ENCODE measurements at places on chromosomes 2 and 18.

- no peak for DNase-seq
Measured at GRCh38 chr2:49035481-49035880, 118.8 kb downstream of the FSHR start.

- DNase-seq = no peak
Measured at GRCh38 chr2:136297994-136298393, 180.0 kb upstream of the CXCR4 start.

DNA sequence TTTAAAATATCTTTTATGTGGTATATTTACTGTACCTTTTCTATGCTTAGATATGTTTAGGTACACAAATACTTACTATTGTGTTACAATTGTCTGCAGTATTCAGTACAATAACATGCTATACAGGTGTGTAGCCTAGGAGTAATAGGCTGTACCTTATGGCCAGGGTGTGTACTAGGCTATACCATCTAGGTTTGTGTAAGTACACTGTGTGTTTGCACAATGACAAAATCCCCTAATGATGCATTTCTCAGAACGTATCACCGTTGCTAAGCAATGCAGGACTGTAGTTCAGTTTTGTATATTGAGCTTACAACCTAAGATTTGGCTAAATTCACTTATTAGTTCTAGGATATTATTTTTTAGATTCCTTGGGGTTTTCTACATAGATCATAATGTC is 332.3 kb upstream of the HS6ST1 start:
- no peak for DNase-seq

DNA sequence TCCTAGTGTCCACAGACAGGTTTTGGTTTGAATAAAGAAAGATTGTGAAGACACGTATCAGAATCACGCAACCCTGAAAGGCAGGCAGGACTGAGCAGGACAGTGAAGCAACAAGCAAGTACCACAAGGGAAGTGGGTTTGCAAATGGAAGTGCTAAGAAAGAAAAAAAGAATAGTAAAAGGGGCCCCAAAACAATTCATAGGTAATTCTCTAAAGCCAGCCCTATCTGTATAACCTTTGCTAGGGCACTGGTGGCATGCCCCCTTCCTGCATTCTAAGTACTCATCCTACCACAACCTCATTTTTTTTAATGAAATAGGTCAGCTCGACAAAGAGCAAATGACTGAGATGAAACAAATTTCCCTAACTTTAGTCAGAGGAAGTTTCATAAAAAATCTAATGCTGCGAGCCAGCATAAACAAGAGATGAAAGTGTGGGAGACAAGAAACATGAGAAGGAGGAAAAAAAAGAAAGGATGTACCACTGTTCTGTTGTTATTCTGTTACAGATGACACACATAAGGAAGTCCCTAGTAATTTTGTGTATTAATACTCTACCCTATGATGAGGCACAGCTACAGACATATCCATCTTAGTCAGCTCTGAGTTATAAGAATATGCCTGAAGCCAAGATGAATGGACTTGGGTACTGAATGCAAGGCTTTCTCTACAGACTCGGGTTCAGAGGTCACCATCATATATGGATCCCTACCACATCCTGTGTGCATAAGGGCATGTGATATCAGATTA is 32.2 kb downstream of the IKZF2 start:
- DNase-seq = peak; percentile 22

GRCh38 chr2:100959225-100959880 is 42.7 kb upstream of the RPL31 start:
- DNase-seq = no peak

GRCh38 chr2:185583058-185583816 is 155.4 kb upstream of the FSIP2 start:
- DNase-seq = no peak

DNA sequence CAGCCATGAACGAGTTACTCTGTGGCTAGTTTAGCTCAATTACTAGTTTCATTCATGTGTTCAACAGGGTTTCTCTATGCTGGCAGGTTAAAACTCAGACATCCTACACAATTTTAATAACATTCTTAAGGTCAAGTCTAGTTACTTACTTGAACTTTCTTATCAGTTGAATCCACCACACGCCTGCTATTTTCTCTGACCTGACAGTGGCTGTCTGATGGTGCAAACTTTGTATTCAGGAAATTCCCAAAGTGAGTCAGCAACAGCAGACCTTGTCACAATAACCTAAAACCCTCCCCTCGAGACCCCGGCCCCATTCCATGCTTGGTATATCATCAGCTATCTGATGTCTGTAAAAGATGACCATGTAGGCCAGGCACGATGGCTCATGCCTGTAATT is 20.8 kb upstream of the CIDEA start:
- no peak for DNase-seq

DNA sequence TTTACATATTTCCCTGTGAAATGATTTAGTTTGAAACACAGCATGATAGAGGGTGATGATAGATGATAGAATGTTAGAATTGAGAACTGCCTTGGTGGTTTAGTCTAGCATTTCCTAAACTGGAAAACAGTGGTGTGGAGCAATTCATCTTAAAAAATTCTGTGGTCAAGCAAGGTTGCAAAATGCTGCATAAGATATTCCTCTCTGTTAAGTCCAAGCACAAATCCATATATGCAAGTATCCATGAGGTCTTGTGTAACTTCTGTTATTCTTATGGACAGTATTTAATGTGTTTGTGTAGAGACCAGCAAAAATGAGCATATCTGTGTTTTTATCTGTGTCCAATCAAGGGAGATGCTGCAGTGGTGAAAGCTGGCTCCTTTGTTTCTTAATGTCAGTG is 30.0 kb downstream of the CPS1 start:
- no peak for DNase-seq

- DNase-seq = no peak
Measured at GRCh38 chr2:222830164-222830563, 30.7 kb upstream of the ACSL3 start.

- DNase-seq = no peak
Measured at GRCh38 chr18:67451960-67452359, 64.6 kb downstream of the DSEL start.

DNA sequence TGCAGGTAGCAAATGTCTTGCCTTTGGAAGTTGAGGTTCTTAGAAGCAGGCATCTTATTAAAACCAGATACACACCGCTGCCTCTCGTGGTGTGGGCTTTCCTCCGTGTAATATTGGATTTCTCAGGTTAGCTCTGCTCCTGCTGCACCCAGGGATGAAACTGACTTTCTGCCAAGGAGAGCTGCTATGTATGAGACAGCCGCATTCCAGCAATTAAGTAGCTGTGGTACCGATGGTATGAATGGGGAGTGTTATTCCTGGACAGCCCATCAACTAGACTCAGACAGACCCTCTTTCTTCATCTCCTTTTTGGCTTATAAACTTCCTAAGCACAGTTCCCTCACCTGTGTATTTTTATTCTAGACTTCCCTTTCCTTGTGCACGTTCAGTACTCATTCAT is 6.8 kb upstream of the EHD3 start:
- no peak for DNase-seq

- DNase-seq = no peak
Measured at GRCh38 chr2:203383038-203383437, 54.8 kb downstream of the ABI2 start.

All from activated CD4-positive, CD25-positive, alpha-beta regulatory T cell (primary cell).